Mesothelial cell of epicardium (in vitro differentiated cells): ENCODE measurements at places on chromosomes 2 and 18. TPM values are rescaled to one million over a fixed set of nuclear protein-coding genes. Genes with fewer than 3 reads are reported as not detected.
A peak's percentile ranks its signal among the peaks of the same experiment; 100 is the strongest.

- peak overlapping the region; percentile 38 for H3K27ac ChIP-seq
- H3K27me3 ChIP-seq = no peaks in the 10 kb centered on the region
- peaks cover 6% of the 10 kb centered on the region for H3K36me3 ChIP-seq
- peaks cover 51% of the 10 kb centered on the region for H3K4me1 ChIP-seq
- H3K4me3 ChIP-seq = no peak overlapping the region
Observed at GRCh38 chr18:35491700-35492077, 6.1 kb downstream of the INO80C start.

DNA sequence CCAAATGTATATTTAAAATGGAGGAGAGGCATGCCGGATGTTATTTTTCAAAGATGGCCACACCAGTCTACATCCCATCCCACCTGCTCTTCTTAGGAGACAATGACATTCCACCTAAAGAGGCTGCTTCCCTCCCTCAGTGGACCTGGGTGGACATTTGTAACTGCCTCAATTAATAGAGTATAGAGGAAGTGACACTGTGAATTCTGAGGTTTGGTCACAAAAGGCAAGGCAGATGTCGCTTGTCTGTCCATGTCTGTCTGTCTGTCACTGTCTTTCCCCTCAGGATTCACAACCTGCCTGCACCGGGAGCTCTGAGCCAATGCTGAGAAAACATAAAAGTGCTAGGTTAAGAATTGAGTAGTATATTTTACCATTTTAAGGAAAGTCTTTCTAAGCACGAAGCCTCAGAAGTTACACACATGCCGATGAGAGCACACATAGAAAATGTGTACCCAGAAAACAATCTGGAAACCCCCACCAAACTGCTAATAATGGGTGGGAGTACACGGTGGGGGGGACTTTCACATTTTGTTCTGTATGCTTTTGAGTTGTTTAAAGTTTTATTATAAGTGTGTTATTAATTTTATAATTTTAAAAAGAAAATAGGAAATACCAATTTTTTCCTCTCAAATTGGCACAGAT lies 21.0 kb downstream of the MIB1 start:
- H3K36me3 ChIP-seq = peaks cover 14% of the 10 kb centered on the region
- H3K27ac ChIP-seq = peak overlapping the region; percentile 48
- no peak for DNase-seq
- peaks cover 19% of the 10 kb centered on the region for H3K4me1 ChIP-seq
- no peaks in the 10 kb centered on the region for H3K27me3 ChIP-seq

DNA sequence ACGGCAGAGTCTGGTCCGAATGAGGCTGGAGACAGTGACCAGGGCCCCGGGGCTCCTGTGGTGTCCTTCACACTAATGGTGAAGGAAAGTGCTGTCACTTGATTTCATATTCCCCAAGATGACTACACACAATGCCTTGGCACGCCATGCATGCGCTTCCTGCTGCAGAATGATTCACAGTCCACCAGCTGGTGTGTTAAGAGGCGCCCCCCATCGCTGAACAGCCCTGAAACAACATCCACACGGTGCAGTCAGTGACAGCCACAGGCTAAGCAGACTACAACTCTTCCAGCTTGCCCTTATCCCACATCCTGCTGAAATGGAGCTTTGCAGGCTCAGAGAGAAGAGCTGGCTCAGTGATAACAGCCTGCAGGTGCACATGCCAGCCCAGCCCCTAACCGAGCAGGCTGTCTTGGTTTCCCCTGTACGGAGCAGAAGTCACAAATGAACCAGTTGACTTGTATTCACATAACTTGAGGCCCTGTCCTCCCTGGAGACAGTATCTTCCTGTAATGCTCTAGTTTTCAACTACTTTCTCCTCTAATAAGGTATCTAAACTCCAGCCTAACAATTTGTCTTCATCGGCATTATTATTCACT lies 24.3 kb upstream of the CDH20 start:
- no peak overlapping the region for H3K4me3 ChIP-seq
- DNase-seq = no peak
- no peaks in the 10 kb centered on the region for H3K36me3 ChIP-seq
- H3K27me3 ChIP-seq = no peaks in the 10 kb centered on the region

DNA sequence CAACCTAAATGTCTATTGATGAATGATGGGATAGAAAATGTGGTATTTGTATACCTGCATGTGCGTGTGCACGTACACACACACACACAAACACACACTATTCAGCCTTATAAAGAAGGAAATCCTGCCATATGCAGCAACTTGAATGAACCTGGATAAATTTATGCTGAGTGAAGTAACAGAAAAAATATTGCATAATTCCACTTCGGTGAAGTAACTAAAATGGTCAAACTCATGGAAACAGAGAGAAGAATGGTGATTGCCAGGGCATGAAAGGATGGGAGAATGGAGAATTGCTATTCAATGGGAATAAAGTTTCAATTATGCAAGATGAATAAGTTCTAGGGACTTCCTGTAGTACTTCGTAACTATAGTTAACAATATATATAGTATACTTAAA lies 95.5 kb upstream of the SCN1A start:
- H3K27ac ChIP-seq = no peak overlapping the region
- no peaks in the 10 kb centered on the region for H3K27me3 ChIP-seq
- no peak overlapping the region for H3K4me3 ChIP-seq
- no peaks in the 10 kb centered on the region for H3K4me1 ChIP-seq
- no peak for DNase-seq

DNA sequence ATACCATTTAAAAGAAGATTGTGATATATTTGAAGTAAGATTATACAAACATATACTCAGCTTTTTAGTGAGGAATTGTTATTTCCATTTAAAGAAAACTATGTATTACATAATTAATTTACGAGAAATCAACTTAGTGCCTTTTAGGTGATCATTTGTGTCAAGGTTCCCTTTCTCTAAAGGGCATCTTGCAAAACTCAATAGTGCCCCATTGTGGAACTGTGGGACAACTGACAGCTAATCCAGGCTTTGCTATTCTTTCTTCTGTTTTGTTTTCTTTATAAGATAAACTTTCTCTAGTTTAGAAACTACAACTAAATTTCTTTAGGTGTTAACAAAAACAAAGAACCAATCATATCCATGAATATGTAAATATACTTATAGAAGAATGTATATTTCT lies 24.3 kb upstream of the VIT start:
- H3K27me3 ChIP-seq = no peaks in the 10 kb centered on the region
- H3K4me1 ChIP-seq = peaks cover 48% of the 10 kb centered on the region
- no peaks in the 10 kb centered on the region for H3K36me3 ChIP-seq
- DNase-seq = no peak

- no peaks in the 10 kb centered on the region for H3K27me3 ChIP-seq
- H3K4me1 ChIP-seq = peaks cover 2% of the 10 kb centered on the region
- no peak for DNase-seq
- peaks cover 3% of the 10 kb centered on the region for H3K36me3 ChIP-seq
- H3K27ac ChIP-seq = no peak overlapping the region
Observed at GRCh38 chr2:237901932-237902850, 42.8 kb downstream of the RAMP1 start.

- H3K36me3 ChIP-seq = peaks cover 5% of the 10 kb centered on the region
- no peak for DNase-seq
- H3K4me1 ChIP-seq = peaks cover 50% of the 10 kb centered on the region
- H3K4me3 ChIP-seq = no peak overlapping the region
Observed at GRCh38 chr2:46814160-46814961, 101.2 kb downstream of the MCFD2 start.

DNA sequence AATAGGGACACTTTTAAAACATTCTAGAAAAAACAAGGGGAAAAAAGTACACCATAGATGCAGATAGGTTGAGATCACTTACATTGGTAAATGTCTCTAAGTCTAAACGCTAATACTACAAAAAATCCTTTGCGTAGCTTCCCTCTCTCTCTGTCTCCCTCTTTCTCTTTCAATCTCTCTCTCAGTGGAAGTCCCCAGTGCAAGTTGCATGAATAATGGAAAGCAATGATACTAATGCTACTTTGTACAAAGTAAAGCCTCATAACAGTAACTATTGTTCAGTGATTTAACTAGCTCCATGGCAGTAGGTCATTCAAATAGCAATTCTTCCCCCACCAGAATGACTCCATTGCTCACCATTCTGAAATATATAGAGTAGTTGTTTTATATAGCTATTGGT lies 12.8 kb downstream of the MEIS1 start:
- peak overlapping the region; percentile 88 for H3K4me3 ChIP-seq
- no peak for DNase-seq
- peaks cover 22% of the 10 kb centered on the region for H3K36me3 ChIP-seq
- H3K27ac ChIP-seq = peak overlapping the region; percentile 98

Gene ATRAID
- total RNA-seq = 106 to 112 TPM (median 108 TPM) in 3 replicates

Gene CHPF
- total RNA-seq = 78.1 to 81.0 TPM (median 78.5 TPM) in 3 replicates

Gene STK39
- total RNA-seq = 18.7 to 19.3 TPM (median 18.7 TPM) in 3 replicates
